ENCODE measurements at places on chromosomes 5 and 9.

DNA sequence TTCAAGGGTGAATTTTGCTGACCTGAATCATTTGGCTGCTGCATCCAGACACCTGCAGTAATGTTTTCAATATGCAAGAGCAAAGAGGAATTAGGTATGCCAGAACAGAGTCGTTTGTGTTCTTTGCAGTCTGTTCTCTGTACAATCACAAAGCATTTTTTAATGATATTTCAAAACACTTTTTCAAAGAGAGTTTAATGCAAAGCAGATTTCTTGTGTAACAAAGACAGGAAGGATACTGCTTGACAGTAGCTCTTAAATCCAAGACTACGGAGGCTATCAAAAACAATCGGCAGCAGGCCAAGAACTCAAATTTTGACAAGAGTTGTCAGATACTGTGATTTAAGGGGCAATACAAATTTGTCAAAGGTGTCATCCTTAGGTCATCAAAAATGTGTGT lies 341.9 kb downstream of the GADD45G start:
- no peak for DNase-seq

GRCh38 chr9:114507726-114508125 lies 2.5 kb upstream of the WHRN start:
- peak; percentile 68 for DNase-seq

GRCh38 chr9:14961372-14962068 lies 51.3 kb upstream of the FREM1 start:
- no peak for DNase-seq

GRCh38 chr5:55699041-55699688 lies 13.0 kb downstream of the SLC38A9 start:
- no peak for DNase-seq

DNA sequence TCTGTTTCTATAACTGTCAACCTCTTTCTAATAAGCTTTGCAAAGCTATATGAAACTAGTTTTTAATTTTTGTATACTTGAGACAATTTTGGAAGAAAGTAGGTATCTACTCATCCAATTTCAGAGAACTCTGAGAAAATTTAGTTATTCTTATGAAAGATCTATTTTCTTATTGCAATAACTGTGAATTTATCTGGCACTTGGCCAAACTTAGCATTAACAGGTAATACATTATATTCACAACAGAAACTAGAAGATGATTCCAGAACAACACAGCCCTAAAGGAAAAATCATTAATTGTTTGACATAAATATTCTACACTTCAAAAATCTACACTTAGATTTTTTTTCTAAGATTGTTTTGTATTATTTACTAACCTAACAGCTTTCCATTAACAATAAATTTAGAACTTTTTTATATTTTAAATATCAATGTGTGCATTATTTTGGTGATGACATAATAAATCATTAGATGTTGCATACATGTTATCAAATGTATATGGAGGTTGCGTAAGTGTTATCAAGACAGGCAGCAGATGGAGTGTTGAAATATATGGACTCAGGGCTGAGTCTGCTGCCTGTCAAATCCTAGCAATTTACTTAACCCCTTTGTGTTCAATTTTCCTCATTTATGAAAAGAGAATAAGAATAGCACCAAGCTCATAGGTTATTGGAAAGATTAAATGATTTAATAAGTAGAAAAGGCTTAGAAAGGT lies 141.8 kb downstream of the MUSK start:
- no peak for DNase-seq

GRCh38 chr9:102795532-102795931 lies 199.6 kb upstream of the CYLC2 start:
- DNase-seq, result no peak

- no peak for DNase-seq
Observed at GRCh38 chr9:69332067-69332685, 7.2 kb downstream of the ENTREP1 start.

DNA sequence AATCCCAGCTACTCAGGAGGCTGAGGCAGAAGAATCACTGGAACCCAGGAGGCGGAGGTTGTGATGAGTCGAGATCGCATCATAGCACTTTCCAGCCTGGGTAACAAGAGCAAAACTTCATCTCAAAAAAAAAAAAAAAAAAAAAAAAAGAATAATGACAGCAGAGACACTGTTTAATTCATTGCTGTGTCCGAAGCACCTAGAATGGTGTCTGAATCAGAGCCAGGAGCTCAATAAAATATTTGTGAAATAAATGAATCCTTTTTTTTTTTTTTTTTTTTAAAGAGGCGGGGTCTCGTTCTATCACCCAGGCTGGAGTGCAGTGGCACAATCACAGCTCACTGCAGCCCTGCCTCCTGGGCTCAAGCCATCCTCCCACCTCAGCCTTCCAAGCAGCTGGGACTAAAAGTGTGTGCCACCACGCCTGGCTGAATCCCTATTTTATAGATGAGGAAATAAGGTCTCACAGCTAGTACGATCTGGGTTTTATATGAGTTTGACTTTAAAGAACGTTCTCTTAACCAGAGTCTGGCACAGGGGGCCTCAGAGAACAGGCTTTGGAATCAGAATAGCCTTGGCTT lies 47.8 kb downstream of the THOC3 start:
- DNase-seq, result no peak

DNA sequence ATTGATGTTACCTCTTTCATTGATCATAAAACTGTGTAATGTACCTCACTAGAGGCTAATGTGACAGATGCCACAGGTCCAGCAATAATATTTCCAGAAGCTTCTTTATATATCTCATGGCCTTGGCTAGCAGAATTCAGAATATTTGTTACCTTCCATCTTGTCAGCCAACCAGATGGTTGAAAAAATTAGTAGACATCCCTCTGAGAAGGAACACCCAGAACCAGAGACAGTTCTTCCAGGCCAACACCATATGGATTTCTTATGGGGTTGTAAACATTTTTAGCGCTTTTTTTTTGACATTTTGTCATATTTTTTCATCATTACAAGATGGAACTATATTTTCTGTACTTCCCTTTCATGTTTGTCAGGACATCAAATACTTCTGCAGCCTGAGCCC lies 278.7 kb upstream of the KLF9 start:
- no peak for DNase-seq

DNA sequence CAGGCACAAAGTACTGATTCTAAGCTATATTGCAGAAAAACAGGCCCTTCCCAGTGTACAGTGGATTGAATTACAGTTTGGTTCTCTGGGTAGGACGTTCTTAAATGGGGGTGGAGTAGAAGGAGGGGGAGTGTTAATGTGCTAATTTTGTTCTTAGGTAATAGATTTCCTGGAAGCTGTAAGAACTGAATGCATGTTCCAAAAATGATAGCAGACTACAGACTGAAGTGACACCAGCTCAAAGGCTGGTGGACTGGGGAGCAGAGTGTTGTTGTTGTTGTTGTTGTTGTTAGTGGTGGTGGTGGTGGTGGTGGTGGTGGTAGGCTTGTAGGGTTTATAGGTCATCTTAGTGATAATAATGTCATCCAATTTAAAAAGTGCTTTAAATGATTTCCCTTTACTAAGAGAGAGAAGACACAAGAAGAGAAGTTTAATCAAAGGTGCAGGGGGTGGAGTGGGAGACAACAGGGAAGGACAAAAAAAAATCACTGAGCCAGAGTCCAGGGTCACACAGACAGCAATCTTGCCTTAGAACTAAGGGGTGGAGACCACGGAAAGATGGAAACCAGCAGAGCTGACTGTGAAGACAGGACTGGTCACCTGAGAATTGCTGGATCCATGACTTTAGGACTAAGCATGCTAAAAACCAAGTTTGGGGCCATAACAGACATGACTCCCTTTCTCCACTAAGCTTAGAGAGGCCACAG lies 27.0 kb downstream of the TTLL11 start:
- no peak for DNase-seq

DNA sequence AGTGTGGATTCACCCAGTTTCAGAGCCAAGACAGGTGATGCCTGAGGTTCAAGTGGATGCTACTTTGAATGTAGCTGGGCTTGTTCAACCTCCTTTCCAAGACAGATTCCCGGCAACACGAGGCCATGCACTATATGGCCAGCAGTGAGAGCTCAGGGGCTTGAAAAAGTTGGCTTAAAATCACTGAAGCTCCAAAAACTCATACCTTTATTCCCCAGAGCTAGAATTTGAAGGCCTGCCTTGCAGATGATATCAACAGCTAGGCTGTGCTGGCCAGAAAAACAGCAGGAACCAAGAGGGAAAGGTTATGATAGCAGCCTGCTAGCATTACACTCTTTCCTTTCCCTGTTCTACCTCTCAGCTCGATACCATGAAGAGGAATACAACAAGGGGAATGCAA lies 120.2 kb upstream of the DAB2 start:
- no peak for DNase-seq

DNA sequence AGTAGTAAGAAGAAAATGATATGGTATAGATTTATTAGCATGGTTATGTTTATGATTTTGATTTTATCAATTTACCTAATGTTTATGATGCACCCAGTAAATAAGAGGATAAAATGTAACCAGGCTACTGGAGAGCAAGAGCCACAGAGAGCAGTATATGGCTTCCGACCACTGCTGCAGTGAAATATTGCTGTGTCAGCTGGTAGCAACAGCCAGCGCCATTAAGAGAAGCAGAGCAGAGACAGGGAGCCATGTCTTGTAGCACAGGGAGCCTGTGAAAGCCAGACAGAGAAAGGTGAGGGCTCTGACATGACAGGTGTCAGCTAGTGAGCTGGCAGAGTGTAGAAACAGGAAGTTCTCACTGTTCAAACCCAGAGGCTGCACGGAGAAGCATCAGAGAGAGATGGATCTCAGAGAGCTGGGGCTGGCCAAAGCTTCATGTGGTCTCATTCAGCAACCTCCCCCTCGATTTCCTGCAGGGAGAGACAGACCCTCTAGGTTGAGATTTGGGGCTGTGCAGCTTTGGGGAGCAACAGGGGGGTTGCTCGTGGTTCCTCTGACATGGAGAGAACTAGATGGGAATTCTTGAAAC lies 202.1 kb downstream of the MED10 start:
- DNase-seq, result no peak

DNA sequence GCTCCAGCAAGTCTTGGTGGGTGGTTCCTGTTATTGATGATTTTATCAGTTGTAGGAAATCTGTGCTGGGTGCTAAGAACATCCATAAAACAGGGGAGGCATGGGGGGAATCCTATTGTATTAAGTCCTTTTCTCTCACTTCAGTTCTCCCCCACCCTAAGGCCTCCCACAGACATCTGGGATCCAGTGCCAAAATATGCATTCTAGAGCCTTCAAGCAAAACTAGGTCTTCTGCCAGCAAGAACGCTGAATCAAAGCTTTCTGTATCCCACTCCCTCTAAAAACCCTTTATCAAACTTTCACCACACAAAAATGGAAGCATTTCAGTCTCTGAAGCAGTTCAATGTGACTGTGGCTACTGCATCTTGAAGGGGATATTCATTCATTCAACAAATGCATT lies 281.9 kb downstream of the GAS1 start:
- DNase-seq, result no peak

DNA sequence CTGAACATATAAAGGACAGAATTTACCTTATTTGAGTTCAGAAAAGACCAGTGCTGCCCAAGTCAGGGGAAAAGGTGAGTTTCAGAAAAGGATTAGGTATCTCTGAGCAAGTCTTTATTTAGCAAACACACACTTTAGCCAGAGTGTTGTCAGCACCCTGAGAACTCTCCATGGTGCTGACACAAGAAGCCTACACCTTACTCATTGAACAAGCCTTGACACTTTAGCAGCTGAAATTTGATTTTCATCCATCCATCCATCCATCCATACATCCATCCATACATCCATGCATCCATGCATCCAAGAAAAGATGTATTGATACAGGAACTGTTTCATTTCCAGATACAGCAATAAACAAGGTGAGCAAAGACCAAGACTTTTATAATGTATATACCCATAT lies 311.2 kb downstream of the TRIM32 start:
- no peak for DNase-seq

- no peak for DNase-seq
Observed at GRCh38 chr5:131262953-131263541, 806 bp upstream of the CDC42SE2 start.

- DNase-seq, result no peak
Observed at GRCh38 chr5:124870070-124870469, 123.6 kb upstream of the ZNF608 start.

DNA sequence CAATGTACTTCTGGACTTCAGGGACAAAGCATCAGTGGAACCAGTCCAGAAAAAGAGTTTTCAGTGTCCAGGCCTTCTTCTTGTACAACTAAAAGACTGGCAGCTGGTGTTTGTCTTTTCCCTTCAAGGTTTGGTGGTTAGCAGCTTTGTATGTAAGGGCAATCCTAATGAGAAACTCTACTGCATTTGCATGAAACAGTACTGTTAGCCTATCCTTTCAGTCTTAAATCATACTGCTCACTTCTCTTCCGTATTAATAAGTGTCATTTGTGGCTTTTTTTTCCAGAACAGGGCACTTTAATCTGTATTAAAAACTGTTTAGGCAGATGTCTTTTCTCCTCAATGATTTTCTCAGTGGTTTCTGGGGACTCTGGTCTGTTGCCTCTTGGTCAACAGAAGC lies 48.9 kb downstream of the FAM174A start:
- DNase-seq, result no peak

DNA sequence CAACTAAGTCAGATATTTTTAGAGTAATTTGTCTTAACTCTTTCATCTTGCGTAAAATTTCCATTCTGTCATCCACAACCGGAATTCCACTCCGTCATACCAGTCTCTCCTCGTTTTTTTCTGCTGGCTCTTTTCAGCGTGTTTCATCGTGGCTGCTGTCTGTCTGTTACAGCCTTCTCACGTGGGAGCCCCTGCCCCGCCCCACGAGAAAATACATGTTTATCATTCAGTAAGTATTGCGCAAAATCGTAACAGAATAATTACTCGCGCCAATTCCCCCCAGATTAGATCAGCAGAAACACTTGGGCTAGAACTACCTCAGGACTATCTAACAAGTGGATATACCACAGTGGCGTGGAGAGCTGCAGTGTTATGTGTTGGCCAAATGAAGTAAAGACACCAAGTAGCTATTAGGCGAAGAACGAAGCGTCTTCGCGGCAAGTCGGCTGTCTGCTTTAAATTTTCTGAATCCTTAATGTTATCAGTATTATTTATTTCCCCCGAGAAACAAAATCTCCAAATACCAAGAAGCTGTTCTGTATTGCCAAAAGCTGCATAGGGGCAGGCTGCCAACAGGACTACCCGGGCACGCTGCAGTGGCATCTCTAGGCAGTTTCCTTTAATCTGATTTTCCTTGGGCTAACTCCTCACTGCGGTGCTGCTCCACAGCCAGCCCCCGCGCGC lies 566 bp upstream of the FOCAD start:
- no peak for DNase-seq

- DNase-seq, result no peak
Observed at GRCh38 chr5:134131578-134132350, 17.3 kb downstream of the TCF7 start.

DNA sequence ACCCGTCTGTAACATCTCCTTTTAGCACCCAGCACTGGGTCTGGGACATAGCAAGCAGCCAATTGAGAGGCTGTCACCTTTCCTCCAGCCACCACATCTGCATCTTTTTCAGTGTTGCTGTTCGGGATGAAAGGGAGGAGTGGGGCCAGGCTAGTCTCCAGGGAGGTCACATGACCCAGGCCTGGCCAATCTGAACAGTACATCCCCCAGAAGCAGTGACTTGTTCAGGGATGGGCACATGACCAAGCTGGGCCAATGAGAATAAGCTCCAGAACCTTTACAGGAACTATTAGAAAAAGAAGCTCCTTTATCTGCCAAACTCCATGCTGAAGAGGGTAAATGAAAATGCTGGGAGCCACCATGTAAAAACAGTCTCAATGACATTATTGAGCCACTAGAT lies 359.0 kb downstream of the SLIT3 start:
- DNase-seq, result no peak

GRCh38 chr5:5335700-5336264 lies 86.7 kb upstream of the ICE1 start:
- no peak for DNase-seq

- DNase-seq, result no peak
Observed at GRCh38 chr5:16000056-16000455, 179.5 kb downstream of the MARCHF11 start.

GRCh38 chr5:160441311-160441781 lies 19.7 kb downstream of the PTTG1 start:
- DNase-seq, result no peak

All from globus pallidus (tissue), 1 donor.